ENCODE measurements at places on chromosomes 6 and 20.

GRCh38 chr6:24430086-24430485 is 27.4 kb downstream of the MRS2 start:
- DNase-seq: no peak

DNA sequence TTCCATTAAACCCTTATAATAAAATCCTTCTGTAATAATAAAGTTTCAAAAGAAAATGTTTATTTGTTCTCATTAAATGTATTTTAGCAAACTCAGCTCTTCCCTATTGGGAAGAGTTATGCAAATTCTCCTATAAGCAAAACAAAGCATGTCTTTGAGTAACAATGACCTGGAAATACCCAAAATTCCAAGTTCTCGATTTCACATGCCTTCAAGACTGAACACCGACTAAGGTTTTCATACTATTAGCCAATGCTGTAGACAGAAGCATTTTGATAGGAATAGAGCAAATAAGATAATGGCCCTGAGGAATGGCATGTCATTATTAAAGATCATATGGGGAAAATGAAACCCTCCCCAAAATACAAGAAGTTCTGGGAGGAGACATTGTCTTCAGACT is 3.8 kb downstream of the IL17A start:
- DNase-seq: no peak

DNA sequence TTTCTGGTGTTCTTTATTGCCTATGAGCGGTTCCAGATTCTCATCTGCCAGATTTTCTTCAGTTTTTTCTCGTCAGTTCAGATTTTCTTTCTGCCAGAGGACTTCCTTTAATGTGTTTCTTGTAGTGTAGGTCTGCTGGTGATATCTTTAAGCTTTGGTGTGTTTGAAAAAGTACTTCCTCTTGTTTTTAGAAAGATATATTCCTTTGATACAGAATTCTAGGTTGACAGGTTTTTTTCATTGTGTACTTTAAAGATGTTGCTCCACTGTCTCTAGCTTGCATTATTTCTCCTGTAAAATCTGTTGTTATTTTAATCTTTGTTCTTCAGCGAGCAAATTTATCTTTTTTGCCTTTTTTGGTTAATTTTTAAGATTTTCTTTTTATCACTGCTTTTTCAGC is 36.9 kb downstream of the ASXL1 start:
- DNase-seq: no peak

DNA sequence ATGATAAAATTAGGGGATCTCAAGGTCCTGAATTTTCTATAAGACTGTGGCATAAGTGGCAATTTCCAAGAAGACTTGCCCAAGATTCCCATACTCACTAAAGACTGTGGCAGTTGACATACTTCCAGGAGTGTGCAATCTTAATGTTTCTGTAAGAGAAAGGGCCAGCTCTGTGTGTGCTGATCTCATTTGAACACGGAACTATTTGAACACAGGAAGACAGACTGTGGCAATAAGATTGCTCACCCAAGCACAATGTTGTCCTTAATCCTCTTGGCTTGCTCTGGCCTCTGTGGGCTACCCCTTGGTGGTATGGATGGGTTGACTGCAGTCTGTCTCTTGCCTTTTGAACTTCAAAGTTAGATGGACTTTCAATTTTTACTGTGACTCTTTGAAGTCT is 151.4 kb downstream of the PHF3 start:
- DNase-seq: no peak

All from GM12891 (cell line).